Erythroblast (primary cell): ENCODE measurements at places on chromosomes 3 and 15.

DNA sequence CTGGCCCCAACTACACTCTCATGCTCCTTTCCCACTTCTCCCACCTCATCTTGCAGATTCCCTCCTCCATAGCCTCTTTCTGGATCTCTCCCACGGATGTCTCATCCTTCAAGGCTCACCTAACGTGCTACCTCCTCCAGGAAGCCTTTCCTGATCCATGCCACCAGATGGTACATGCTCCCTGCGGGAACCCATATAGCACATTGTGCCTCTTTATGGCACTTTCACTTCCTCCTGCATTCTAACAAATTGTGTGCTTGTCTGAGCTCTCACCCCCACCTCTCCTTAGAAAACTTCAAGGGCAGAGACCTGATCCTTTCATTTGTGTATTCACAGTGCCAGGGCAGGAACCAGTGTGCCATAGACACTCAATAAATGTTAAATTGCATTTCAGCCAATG lies 63.0 kb downstream of the HES1 start:
- DNase-seq = no peak

DNA sequence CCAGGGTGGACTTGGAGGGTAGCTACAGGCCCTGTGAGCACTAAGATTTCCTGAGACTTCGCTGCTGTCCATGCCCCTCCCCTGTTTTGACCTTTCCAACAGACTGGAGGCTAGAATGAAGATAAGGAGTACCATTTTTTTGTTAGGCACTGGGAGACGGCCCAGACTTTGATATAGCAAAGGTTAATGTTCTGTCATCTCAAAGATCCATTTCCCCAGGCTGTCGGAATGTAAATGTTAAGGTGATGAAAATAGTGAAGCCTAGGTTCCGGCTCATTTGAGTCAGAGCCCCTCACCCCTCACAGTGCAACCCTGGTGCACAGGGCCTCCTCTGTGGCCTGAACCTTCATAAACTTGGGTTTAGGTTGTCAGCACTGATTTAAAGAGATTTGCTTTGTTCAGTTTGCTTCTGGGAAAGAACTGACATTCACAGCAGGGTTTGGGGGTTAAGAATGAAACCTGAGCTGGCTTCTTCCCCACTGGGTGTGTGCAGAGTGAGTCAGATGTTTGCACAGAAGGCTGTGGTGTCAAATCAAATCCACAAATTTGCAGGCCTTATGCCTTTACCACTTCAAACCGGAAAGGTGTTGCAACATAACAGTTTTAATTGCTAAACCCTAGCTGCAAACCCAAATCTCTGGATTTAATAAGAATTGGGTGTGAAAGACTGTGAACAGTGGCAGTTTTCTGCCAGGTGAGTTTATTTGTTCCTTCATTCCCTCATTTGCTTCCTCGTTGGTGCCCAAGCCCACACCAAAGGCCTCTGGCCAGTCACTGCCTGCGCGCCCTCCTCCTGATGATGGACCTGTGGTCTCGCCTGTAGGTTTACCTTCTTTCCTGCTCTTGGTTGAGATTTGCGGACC lies 20.6 kb upstream of the KCTD6 start:
- DNase-seq = no peak

GRCh38 chr3:143479727-143480126 lies 360.2 kb downstream of the CHST2 start:
- no peak for DNase-seq

DNA sequence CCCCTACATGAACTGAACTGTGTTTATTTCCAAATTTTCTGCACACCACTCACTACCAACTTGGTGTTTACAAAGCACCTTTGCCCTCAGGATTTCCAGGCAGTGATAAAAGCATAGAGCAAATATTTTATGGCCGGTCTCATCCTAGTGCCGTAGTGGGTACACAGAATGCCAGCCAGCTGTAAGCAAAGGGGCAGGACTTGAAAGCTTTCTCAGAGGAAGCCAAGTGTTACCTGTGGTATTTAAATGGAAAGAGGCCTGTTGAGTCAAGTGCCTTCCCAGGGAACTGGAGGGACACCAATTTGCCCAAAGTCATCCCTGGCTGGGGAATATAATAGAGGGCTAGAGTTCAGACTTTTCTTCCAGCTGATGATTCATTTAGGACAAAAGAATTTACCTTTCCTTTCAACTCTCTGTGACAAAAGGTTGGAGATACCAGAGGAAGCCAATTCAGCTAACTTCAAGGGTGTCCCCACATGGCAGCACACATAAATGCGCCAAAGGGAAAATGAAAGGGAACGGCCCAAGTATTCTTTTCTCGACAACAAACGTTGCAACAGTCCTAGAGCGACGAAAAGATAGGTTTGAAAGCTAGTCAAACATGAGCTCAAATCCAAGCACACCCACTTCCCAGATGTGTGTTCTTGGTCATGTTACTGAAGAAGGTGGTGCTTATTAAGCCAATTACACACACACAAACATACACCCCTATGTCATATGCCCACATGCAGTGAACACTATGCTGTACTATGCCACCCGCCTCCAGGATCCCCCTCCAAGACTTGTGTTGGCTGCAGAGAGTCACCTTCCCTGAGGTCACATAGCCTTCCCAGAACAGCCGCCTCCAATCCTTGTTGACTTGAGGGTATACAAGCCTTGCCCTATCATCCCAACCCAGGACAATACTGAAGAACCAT lies 27.7 kb downstream of the MAGI1 start:
- DNase-seq = no peak

DNA sequence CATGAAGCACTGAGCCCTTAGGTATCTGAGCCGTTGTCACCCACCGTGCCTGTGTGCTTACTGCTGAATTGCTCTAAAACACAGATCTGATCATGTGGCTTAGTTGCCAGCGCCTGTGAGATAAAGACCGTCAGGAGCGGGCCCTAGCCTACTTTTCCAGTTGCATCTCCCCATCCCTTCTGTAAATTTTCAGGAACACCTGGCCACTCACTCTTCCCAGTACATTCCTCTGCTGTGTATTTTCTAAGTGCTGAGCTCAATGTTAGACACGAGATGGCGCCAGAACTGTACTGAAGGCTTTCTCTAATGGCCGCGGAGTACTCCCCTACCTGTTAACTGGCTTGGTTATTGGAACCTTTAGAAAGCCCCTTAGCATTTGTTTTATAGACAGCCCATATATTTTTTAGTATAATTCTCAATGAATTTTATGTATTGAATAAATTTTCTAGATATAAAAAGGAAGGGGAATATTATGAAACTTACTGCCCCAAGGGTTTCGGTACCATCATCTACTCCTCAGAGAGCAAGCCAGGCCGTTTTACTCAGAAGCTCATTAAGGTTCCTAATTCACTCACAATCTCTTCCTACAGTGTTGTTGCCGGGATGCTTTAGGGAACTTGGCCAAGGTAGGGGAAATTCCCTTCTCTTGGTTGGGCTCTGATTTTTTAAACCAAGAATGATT lies 16.7 kb upstream of the WNT7A start:
- peak; percentile 55 for DNase-seq

- no peak for DNase-seq
These were observed 22.9 kb upstream of the TPM1 start for GRCh38 chr15:63019511-63020109.

DNA sequence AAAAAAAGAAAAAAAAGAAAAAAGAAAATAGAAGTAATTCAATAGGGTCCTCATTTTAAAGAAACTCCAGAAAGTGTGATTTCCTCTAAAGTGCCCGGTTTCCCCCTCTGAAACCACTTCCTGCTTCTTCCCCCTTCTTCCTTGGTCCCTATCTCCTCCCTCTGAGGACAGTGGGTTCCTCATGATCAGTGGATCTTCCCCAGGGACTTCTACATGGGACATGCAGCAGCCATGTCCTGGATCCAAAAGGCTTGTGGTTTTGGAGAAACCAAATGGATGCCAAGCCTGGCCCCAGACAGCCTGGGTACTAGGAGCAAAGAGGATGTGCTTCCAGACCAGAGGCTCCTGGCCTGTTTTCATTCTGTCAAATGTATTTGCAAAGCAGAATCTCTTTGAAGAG lies 26.6 kb upstream of the SMAD6 start:
- DNase-seq = no peak

- DNase-seq = peak; percentile 72
These were observed 3.3 kb upstream of the ARIH2 start for GRCh38 chr3:48915296-48915695.

DNA sequence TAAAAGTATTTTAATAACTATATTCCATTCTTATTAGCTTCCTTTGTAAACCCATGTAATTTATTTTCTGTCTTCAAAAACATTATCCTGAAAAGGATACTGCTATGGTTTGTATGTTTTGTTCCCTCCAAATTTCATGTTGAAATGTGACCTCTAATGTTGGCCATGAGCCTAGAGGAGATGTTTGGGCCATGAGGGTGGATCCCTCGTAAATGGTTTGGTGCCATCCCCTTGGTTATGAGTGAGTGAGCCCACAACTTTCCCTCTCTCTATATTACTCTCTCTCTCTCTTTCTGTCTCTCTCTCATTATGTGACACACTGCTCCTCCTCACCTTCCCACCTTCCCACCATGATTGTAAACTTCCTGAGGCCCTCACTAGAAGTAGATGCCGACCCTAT lies 357.7 kb downstream of the MFSD1 start:
- DNase-seq = no peak

- no peak for DNase-seq
These were observed 51.9 kb upstream of the TBL1XR1 start for GRCh38 chr3:177249203-177249602.

DNA sequence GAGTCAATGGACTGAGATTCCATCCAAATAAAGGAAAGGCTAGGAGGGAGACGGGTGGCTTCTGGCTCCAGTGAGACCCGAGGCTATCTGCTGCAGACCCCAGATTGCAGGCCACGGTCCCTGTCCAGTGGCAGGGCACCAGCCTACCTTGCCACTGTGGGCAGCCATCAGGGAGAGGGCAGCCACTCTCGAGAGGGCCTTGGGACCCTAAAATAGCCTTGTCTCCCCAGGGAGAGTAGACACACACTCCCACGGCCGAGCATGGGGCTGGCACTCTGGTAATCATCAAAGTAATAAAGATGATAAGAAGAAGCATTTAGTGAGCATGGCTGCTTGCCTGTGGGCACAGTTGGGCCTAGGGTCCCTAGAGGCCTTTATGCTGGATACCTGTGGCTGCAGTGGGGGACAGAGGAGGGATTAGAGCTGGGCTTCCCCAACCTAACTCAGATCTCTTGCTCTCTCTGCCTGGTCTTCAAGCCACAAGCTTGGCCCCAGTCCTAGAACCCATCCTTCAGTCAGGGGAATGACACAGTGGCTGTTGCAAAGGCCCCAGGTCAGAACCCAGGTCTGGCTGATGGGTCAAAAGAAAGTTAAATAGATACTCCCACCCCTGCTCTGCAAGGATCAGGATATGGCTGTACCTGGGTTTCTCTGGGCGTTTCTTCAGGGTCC lies 9.2 kb upstream of the VIPR1 start:
- no peak for DNase-seq

GRCh38 chr15:76334438-76335306 lies 1.9 kb upstream of the ISL2 start:
- DNase-seq = no peak

GRCh38 chr3:68295457-68295856 lies 636.9 kb downstream of the TAFA4 start:
- DNase-seq = no peak

GRCh38 chr15:45117308-45118130 lies 3.4 kb downstream of the DUOXA2 start:
- no peak for DNase-seq

DNA sequence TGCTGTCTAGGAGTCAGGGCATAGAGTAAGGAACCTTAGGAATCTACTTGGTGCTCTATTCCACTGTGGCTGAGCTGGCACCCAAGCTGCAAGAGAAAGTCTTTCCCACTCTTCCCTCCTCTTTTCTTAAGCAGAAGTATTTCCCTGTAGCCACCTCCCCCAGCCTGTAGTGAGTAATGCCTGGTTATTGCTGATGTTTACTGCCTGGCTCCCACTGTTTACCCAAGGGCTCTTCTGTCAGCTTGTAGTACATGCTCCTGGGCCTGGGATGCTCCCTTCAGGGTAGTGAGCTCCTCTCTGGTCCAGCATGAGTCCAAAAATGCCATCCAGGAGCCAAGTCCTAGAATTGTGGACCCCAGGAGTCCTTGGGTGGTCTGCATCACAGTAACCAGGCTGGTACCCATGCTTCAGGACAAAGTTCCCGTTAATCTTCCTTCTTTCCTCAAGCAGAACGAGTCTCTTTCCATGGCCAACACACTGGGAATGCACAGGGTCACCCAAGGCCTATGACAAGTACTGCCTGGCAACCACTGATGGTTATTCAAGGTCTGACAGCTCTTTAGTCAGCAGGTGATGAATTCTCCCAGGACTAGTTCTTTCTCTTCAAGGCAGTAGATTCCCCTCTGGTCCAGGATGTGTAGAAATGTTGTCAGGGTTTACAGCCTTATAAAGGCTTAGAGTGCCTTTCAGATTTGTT lies 17.6 kb downstream of the GALK2 start:
- DNase-seq = no peak

DNA sequence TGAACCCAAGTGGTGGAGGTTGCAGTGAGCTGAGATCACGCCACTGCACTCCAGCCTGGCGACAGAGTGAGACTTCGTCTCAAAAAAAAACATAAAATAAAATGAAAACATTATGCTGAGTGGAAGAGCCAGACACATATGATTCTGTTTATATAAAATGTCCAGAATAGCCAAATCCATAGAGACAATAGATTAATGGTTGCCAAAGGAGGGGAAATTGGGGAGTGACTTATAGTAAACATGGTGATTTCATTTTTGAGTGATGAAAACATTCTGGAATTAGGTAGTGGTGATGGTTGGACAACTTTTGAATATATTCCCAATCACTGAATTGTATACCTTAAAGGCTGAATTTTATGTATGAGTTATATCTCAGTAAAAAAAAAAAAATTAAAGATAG lies 172.0 kb upstream of the BFSP2 start:
- DNase-seq = no peak

DNA sequence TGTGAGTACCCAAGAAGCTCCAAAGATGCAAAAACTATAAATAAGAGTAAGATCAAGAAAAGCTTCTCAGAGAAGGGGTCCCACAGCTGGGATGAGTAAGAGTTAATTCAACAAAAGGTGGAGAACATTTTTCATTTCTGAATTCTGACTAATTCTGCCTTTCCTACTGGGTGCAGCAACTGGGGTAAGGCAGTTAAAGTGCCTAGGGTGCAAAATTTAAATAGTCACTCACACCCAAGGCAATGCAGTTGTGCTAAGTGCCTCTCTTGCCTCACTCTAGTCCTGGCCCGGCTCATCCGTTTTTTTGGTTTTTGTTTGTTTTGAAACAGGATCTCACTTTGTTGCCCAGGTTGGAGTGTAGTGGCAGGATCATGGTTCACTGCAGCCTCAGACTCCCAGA lies 240.2 kb downstream of the TP63 start:
- DNase-seq = no peak
